Activated CD4-positive, alpha-beta memory T cell treated with anti-CD3 and anti-CD28 coated beads, Interleukin-2, amount 10 ng/mL, durations not matched to agents 7 days and 5 days (primary cell): ENCODE measurements at places on chromosomes 3 and 15.

DNA sequence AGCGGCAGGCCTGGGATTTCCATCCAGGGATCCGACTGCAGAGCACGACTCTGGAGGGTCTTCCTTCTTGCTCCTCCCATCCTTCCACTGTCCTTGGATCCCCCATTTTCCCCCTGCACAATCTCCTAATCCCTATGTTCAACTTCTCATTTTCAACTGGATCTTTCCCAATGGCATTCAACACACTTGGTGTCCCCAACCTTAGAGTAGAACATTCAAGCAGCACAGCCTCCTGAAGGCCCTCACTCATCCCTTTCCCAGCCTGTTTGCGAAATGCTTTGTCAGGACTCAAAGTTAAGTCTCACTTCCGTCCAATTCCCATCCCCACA is 32.3 kb downstream of the RPN1 start:
- DNase-seq: no peak

DNA sequence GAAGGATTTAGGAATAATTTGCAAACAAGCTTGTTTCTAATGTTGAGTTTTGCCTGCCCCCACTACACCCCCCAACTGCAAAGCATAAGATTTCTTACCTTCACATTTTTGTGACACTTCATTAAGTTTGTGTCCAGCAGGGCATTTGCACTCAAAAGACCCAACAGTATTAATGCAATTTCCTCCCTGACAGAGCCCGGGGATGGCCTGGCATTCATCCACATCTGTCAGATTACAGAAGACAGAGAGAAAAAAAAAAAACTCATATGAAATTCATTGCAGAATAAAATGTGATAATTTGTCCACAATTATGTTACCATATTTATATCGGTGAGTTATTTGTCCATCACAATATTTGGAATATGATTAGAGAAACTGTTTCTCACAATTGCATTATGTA is 111.5 kb downstream of the FBN1 start:
- DNase-seq: no peak

- no peak for DNase-seq
Observed at GRCh38 chr3:179149951-179150350, 1.8 kb downstream of the PIK3CA start.

DNA sequence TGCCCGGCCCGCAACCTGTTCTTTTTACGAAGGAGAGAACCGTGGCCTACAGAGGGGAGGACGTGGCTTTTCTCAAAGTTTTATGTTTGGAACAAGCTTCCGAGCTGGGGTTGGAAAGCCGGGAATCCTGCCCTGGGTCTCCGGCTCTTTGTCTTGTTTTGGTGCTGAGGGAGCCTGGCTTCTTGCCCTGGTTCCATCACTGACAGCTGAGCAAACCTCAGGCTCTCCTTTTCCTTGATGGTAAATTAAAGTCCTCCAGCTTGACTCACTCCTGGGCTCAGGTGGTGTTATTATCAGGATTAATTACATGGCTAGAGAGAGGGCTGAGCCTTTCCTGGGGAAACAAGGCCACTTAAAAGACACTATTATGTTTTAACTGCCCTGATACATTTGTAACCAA is 289.5 kb upstream of the RGMA start:
- DNase-seq: no peak

- DNase-seq: no peak
Observed at GRCh38 chr3:128775906-128776542, 50.0 kb downstream of the RAB7A start.

DNA sequence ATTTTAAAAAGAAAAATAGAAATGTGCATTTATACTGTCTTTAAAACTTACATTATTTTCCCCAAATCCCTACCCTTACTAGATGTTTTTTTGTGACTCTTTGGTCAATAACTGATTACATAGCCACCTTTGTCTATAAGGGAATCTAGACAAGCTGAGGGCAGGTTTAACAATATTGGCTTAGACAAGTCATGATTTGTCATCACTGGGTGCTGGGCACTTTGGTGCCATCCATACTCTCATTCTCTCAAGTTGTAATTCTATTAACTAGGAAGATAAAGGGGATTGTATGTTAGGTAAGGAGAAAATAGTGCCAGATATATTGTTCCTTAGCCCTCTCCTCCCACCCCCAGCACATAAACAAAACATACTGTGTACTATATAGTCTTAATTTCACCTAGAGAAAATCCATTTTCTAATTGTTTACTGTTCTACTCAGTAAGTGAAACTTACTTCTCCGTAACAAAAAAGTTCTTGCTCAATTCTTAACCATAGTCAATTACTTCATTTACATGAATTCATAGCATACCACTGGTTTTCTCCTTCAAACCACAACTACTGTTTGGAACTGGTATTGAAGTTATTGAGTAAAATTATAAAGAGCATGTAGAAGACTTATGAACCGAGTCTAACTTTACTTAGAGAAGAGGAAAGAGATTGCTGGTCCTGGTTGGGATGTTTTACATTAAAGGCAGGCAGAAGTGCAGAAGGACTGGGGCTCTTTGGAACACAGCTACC is 877.1 kb downstream of the PDCD6IP start:
- no peak for DNase-seq

- DNase-seq: no peak
Observed at GRCh38 chr15:60772395-60773120, 293.6 kb upstream of the ICE2 start.

- DNase-seq: peak; percentile 62
Observed at GRCh38 chr15:40906991-40907802, 12.9 kb downstream of the VPS18 start.

DNA sequence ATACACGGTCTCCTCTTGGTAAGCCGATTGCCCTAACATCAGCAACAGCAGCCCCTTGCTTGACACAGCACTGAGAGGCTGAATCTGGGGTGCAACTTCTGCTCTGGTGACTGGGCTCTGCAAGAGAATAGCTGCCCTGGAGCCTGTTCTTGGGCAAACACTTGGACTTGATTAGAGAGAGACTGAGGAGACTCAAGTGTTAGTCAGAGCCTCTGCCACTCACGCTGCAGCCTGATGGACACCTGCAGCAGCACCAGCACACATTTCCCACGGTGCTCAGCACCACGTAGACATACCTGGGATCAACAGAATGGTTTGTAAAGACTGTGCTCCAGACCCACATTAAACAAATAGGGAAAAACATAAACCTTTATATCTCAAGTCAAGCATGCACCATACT is 35.8 kb upstream of the UMPS start:
- no peak for DNase-seq

DNA sequence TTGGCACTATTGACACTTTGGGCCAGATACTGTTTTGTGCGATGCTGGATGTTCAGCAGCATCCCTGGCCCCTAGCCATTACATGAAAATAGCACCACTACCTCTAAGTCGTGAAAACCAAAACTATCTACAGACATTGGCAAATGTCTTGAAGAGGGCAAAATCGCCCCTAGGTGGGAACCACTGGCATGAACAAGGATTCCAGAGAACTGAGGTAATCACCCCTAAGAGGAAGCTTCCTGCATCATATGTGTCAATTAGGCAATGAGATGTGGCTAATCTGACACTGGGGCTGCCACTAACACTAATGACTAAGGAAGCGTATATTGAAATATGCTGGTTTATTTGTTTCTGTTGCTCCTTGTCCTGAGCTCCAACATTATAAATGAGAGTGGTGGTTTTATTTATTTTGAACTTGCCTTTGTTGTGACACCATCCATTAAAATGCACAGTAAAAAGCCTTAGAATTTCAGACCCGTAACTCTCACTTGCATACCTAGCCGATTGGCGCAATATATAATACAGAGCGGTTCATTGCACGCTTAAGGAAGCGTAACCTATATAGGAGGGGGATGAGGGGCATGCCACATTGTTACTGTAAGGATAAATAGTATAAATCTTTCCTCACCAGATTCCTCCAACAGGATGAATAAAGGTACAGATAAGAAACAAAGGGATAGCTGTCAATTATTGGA is 299.8 kb upstream of the CNTN4 start:
- no peak for DNase-seq

DNA sequence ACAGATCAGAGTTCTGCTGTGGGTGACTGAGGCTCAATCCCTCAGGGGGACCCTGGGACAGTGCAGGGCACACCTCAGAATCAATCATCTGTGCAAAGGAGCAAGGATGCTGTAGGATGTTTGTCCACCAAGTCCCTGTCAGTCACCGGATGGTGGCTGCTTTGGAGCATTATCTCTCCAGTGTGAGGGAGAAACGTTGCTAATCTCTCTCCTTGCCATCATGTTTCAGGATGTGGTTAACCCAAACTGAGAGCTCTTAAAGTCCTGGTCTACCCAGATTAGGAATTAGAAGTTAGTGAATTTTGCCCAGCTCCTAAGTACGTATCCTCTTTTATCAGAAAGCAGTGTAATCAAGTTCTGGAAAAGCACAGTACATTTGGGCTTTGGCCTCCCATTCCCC is 26.2 kb upstream of the LRRC3B start:
- no peak for DNase-seq

DNA sequence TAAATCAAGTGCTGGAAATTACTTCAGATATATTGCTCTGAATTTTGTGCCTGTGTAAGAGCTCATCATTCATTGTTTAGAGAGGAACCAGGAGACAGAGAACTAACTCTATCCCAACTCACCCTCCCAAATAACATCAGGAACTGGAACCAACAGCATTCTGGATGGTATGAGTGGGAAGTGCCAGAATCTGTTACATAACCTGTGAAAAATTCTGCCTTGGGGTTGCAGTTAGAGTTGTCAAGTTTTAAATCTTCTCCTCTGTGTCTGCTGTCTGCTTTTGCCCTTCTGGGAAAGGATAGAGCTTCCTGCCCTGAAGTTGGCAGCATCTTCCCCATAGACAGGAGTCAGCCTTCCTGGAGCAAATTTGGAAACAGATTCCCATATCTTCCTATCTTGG is 41.2 kb downstream of the TIMP4 start:
- no peak for DNase-seq

DNA sequence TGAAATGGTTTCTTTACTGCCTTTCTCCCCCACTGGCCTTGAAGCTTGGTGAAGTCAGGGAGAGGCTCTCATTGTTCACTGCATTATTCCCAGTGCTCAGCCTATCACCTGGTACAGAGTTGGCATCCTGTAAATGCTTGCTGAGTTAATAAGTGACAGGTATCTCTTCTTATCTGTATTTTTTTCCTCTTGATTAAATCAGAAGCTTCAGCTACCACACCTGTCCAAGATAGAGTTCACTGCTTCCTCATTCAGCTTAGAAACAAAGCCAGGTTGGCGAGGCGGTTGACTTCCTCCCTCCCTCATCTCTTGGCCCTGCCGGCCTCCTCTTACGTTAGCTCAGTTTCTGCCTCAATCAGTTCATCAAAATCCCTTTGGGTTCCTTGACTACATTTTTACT is 142.8 kb downstream of the LIPC start:
- no peak for DNase-seq
